NCI-H1092 (cell line): ENCODE measurements at places on chromosomes 2 and 18.

GRCh38 chr2:86518481-86518880 lies 44.8 kb downstream of the CHMP3 start:
- no peak for DNase-seq

DNA sequence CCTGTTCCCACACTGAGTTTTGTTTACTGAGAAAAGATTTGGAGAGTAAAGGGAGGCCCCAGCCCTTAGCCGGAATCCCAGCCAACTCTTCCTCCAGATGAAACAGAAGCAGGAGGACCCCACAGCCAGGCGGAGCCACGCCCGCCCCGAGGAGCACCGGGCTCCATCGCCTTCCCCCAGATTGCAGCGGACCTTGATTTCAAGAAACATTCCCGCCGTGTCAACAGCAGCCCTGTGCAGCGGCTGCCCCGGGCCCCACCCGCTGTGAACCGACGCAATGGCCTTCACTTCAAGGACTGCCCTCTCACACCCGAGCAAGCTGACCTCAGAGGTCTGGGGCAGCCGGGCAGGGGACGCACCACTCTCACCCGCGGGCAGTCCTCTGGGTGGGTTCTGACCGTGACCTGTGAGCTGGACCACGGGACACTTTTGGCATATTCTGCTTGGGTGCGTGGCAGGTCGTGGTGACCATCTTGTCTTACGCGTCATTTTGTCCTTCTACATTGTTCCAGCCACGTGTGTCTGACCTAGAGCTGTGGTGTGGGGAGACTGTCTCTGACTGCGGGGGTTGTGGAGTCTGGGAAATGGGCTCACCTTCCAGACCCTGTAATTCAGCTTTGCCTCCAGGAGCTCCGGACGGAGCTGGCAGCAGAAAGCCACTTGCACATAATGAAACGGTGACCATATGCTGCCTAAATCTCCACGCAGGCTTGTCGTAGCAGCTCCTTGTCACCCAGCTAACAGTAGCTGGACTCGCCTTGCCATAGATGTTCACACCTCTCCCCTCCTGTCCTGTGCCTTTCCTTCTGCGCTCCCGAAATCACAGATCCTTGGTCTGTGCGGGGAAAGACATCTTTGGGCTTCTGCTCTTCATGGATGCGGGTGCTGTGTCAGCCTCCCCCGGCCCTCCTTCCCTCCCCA lies 32.0 kb upstream of the INHBB start:
- no peak for DNase-seq

DNA sequence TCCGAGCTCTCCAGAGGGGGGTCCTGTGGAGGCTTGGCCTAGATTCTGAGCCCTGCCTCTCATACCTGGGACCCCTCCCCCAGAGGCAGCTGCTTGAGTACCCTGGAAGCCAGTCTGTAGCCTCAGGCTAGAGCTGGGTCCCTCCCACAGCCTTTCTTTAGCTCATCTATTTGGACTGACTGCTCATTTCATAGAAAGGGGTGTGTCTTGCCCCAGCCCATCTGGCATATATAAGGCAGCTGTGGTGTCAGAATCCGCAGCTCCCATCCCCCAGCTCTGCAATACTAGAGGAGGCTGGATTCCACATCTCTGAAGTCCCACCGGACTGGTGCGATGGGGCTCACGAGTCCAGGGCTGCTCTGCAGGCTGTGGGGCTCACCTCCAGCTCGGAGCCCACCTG lies 26.1 kb downstream of the MPHOSPH10 start:
- DNase-seq, result no peak

DNA sequence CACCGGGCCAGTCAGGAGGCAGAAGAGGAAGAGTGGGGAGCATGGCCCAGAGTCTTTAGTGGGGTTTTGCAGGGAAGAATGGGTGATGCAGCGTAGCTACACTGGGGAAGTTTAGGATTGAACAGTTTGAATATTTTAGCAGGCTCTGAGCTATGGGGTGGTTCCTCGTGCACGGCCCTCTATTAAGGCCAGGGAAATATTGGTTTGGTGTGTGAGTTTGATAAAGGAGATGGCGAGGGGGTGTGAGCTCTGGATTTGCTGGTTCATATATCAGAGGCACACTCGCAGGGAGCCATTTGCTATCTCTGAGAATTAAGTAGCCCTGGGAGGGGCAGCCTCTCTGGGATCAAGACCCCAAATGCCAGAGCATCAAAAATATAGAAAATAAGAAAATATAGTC lies 50.1 kb downstream of the BOLA3 start:
- no peak for DNase-seq

GRCh38 chr18:72419914-72420313 lies 124.2 kb downstream of the CBLN2 start:
- DNase-seq, result no peak

- DNase-seq, result no peak
Measured at GRCh38 chr2:64220265-64220664, 76.0 kb upstream of the PELI1 start.

DNA sequence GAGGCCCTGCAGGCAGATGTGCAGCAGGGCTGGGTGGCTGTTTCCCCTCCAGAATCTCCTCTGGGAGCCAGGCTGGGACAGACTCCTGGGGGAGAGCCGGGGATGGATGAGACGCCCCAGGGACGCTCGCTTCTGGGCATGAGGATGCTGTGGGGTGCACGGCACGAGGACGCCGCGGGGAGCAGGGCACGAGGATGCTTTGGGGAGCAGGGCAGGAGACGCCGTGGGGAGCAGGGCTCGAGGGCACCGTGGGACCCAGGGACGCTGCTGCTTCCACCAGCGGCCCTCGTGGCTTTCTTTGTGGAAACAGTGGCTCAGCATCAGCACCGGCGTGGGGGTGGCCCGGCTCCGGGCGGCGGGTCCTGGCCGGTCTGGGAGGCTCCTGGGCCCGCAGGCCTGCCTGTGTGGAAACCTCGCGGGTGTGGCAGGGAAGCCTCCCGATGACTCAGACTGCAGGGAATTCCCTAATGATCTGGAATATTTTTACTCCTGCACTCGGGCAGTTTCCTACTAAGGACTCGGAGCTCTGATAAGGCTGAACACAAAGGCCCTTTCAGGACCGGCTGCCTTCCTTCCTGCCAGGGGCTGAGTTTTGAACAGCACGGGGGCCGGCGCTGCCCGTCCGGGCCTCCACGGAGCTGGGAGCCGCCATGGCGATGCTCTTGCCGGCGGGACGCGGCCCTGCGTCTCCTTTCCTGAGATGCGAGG lies 62.6 kb downstream of the NFATC1 start:
- no peak for DNase-seq

- DNase-seq, result no peak
Measured at GRCh38 chr18:45551142-45551815, 64.0 kb upstream of the SLC14A2 start.

GRCh38 chr2:156589381-156590079 lies 153.4 kb downstream of the GPD2 start:
- no peak for DNase-seq

- no peak for DNase-seq
Measured at GRCh38 chr2:207341804-207342203, 176.1 kb upstream of the KLF7 start.

DNA sequence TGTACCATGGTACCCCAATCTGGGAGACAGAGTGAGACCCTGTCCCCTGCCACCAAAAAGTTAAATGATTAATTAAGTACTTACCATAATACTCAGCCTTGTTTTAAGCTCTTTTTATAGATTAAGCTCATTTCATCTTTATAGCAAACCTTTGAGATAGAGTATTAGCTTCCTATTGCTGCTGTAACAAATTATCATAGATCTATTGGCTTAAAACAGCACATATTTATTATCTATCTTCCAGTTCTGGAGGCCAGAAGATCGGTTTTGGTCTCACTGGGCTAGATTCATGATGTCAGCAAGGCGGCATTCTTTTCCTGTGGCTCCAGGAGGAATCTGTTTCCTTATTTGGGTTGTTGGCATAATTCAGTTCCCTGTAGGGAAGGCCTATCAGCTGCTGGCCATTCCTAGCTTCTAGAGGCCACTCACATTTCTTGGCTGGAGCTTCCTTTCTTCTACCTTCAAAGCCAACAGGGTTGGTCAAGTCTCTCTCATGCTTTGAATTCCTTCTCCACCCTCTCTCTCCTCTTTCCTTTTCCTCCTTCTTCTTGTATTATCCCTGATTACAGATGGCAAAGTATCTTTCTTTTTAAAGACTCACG lies 13.7 kb upstream of the GREB1 start:
- no peak for DNase-seq

DNA sequence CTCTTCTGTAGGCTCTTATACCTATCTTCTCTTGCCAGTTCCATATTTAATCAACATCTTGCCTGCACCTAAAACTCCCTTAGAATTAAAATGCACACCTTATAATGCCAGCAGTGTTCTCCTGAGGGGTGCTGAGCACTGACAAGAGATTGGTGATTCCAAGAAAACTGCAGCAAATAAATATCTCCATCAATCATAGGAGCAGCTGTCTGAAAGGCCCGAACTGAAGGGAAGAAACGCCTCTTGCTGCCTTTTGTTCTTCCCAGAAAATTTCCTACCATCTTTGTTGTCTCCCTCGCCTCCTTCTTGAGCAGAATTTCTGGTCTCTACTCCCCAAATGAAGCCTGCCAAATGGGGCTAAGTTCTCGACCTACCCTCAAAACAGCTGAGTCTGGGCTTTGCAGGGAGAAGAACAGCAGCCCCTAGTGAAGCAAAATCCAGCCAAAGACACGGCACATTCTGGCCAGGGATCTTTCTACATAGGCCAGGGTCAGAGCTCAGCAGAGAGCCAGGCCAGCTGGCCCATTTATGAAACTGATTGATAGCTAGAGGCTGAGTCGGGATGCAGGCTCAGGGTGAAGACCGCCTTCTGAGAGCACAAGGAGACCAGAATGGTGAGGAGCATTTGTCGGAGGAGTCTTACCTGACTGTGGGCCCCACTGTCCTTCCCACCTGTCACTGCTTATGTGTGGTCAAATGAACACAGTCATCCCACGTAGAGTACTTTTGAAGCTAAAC lies 20.4 kb upstream of the TMEM247 start:
- DNase-seq, result no peak

GRCh38 chr2:148627224-148627623 lies 17.3 kb upstream of the EPC2 start:
- DNase-seq, result no peak

DNA sequence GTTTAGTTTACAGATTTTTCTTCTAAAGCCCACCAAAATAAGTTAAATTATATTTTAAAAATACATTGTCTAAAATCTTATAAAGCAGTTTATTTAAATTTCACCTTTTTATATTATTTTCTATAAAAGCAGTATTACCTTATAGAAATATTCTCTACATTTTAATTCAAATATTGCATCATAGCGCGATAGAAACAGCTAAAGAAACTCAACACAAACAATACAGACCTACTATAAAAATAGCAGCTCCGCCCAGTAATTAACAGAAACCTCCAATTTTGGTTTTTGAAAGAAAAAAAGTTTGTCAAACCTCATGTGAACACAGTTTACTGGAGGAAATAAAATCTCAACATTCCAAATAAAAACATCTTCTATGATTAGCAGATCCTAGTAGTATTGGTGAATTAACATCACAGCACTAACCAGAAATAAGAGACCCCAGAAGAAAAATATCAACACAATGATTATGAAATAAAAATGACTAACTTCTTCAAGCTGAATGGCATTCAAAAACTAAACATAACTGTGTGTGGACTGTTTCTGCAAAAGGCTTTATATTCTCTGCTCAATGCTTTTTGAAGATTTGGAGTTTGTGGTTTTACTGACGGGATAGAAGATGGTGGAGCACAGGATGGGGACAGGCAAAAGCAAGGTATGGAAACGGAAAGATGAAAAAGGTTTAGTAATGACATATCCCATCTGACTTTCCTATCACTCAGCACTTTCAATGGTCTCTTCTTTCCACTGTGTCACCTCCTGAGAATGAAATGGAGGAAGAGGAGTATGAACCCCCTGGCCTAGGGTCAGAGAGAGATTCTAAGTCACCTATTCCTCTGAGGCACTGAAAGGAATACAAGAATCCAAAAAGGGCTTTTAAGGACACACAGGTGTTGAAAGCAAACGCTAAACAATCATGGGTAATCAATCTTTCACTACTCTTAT lies 17.5 kb downstream of the MAP4K3 start:
- no peak for DNase-seq

DNA sequence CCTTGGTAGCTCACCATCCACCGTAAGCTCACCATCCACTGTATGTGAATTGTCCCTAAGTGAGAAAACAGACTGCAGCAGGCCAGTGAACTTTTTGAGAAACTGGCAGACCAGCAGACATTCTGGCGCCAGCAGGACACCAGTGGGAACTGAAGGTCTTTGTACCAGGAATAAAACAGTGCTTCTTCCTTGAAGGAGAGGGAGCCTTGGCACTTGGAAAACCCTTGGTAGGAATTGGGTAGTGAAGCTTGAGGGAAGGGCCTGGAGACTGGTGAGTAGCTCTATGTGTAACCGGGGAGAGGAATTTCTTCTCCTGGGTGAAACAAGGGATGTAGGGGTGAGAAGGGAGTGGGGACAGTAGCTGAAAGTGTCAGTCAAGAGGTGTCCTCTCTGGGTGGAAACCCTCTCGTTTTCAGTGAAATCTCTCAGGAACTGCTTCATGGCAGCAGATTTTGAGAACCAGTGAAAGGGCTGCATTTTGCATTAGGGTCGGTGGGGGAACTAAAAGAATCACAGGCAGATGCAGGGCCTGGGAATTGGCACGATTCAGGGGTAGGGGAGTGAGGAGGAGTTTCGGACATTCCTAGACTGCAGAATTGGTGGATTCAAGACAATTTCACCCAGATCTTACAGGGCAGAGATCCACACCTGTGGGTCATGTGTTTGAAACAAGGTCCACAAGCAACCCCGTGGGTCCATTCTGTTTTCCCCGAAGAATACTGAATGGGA lies 131.5 kb upstream of the DLX2 start:
- DNase-seq, result no peak

DNA sequence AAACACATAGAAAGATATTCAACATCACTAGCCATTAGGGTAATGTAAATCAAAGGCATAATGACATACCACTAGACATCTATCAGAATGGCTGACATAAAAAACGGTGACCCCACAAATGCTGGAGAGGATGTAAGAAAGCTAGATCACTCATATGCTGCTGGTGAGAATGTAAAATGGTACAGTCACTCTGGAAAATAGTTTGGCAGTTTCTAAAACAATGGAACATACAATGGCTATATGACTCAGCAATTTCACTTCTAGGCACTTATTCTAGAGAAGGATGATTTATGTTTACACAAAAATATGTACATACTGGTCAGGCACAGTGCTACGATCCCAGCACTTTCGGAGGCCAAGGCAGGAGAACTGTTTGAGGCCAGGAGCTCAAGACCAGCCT lies 87.3 kb downstream of the COLEC12 start:
- no peak for DNase-seq

DNA sequence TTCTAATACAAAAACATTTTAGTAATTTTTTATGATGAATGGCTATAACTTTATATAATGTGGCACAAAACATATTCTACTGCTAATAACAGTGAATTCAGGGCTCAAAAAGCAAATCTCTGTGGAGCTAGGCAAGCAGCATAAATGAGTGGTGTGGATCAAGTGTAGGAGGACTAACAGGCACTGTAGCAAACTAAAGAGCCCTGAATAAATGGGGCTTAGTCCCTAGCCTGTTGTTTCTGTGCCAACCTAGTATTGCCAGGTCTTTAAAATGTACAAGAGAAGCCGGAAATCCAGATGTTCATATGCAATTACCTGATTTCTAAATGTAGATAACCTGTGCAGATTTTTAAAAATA lies 18.5 kb downstream of the REL start:
- DNase-seq, result no peak
